MCF 10A (cell line): ENCODE measurements at places on chromosomes 6 and 20. TPM values are rescaled to one million over a fixed set of nuclear protein-coding genes. Genes with fewer than 3 reads are reported as not detected.

PAK5 gene
- not detected in 2 replicates for total RNA-seq

RALY gene
- 113 and 120 TPM in 2 replicates for total RNA-seq

GATA5 gene
- total RNA-seq, result not detected in 2 replicates

DNA sequence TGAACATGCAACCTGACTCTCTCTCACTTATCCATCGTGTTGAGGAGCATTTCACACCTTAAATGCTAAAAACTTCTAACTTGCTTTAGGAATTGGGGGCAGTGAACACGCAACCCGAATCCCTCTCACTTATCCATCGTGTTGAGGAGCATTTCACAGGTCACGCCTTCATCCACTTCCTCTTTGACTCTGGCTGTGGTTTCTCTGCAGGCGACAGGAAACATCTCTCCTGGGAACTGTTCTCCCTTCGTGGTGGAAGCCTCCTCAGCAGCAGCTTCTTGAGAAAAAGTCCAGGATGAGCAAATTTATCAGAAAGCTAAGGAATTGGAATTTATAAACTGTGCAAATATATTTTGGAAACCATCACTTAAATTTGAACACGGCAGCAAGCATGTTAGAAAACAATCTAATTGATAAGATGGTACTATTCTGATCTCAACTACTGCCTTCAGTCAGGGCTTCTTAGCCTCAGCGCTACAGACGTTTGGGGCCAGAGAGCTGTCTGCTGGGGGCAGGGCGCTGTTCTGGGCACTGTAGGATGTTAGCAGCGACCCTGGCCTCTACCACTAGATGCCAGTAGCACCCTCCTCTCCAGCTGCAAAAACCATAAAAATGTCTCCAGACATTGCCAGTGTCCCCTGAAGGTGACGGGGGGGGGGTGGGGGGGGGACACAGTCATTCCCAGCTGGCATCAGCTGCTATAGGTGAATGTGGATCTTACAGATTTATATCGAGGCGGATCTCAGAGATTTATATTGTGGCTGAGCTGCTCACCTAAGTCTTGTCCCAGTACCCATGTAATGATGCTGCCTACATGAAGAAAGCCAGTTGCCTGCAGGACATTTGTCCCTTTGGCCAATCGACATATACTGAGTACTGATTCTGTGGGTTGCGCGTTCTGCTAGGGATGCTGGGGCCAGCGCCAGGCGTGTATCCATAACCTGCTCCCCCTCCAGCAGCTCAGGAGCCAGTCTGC lies 26.2 kb downstream of the CTCFL start:
- peak; percentile 37 for DNase-seq
- no peaks in the 10 kb centered on the region for H3K36me3 ChIP-seq
- peaks cover 66% of the 10 kb centered on the region for H3K27me3 ChIP-seq
- H3K4me3 ChIP-seq, result no peak overlapping the region

GRCh38 chr6:143457563-143458359 lies 7.2 kb downstream of the PEX3 start:
- no peak overlapping the region for H3K27ac ChIP-seq
- peaks cover 25% of the 10 kb centered on the region for H3K36me3 ChIP-seq
- DNase-seq, result peak; percentile 1
- H3K4me3 ChIP-seq, result no peak overlapping the region
- H3K4me1 ChIP-seq, result peaks cover 22% of the 10 kb centered on the region
- no peaks in the 10 kb centered on the region for H3K27me3 ChIP-seq

- no peaks in the 10 kb centered on the region for H3K27me3 ChIP-seq
- peaks cover 6% of the 10 kb centered on the region for H3K4me1 ChIP-seq
- H3K4me3 ChIP-seq, result no peak overlapping the region
- no peak for DNase-seq
- no peak overlapping the region for H3K27ac ChIP-seq
Observed at GRCh38 chr20:51339721-51340450, 202.6 kb downstream of the NFATC2 start.

DNA sequence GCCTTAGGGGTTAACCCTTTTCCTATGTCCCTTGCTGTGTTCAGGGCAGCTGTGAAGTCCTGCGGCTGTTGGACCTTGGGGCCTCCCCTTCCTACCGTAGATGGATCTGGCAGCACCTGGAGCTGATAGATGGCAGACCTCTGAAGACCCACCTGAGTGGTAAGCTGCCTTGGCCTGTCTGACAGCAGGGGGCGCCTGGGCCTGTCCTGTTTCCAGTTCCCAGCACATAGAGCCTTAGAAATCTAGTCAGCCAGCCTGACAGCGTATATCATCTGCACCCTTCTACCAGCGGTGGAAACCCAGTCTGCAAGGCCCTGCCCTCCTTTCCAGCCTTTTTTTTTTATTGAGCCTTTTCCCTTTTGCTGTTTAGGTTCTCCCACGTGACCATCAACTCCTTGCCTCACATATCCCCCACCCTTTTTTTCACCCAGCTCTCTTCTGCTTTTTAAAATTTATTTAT lies 26.6 kb downstream of the CNBD2 start:
- H3K4me3 ChIP-seq, result no peak overlapping the region
- peak; percentile 85 for DNase-seq

- H3K4me1 ChIP-seq, result no peaks in the 10 kb centered on the region
- no peak overlapping the region for H3K27ac ChIP-seq
- no peaks in the 10 kb centered on the region for H3K36me3 ChIP-seq
- peaks cover 11% of the 10 kb centered on the region for H3K27me3 ChIP-seq
- DNase-seq, result no peak
Observed at GRCh38 chr6:39792540-39793450, 619 bp downstream of the DAAM2 start.

DNA sequence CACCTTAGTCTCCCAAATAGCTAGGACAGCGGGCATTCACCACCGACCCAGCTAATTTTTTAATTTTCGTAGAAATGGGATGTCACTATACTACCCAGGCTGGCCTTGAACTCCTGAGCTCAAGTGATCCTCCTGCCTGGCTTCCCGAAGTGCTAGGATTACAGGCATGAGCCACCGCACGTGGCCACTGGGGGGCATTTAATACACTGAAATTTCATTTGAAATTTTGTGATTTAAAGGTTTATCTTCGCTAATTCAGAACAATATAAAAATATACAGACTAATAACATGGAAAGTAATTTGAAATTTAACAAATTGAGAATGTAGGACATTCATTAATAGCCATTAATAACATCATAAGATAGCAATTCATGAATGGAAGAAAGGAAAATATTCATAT lies 20.5 kb upstream of the TBC1D32 start:
- H3K4me3 ChIP-seq, result no peak overlapping the region
- H3K4me1 ChIP-seq, result no peaks in the 10 kb centered on the region
- DNase-seq, result no peak
- H3K36me3 ChIP-seq, result no peaks in the 10 kb centered on the region

GRCh38 chr6:126550323-126550722 lies 210.4 kb downstream of the CENPW start:
- H3K27ac ChIP-seq, result no peak overlapping the region
- H3K27me3 ChIP-seq, result peaks cover 21% of the 10 kb centered on the region
- no peak overlapping the region for H3K4me3 ChIP-seq
- H3K4me1 ChIP-seq, result no peaks in the 10 kb centered on the region
- H3K36me3 ChIP-seq, result no peaks in the 10 kb centered on the region

- H3K27ac ChIP-seq, result no peak overlapping the region
- no peak for DNase-seq
- H3K36me3 ChIP-seq, result no peaks in the 10 kb centered on the region
- peaks cover 42% of the 10 kb centered on the region for H3K27me3 ChIP-seq
Observed at GRCh38 chr6:116797585-116797984, 31.3 kb downstream of the GPRC6A start.
